ENCODE measurements at places on chromosomes 2 and 18.

GRCh38 chr2:51903728-51904127 lies 871.8 kb upstream of the NRXN1 start:
- no peak for DNase-seq

DNA sequence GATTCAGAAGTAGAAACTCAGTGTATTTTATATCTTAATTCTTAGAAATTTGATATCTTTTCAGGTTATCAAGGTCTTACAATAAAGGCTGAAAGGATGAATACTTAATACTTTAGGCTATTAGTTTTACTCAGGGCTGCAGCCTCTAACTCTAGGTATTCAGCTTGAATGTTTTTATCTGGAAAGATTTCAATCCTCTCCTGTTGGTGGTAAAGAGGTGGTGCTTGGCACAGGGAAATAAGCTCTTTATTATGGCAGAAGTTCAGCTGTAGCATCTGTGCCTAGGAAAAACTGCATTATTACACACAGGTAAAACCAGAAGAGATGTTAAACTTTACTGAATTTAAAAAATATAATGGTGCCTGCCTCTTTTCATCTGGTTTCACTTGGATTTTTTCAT lies 11.1 kb downstream of the ACVR2A start:
- DNase-seq: no peak

DNA sequence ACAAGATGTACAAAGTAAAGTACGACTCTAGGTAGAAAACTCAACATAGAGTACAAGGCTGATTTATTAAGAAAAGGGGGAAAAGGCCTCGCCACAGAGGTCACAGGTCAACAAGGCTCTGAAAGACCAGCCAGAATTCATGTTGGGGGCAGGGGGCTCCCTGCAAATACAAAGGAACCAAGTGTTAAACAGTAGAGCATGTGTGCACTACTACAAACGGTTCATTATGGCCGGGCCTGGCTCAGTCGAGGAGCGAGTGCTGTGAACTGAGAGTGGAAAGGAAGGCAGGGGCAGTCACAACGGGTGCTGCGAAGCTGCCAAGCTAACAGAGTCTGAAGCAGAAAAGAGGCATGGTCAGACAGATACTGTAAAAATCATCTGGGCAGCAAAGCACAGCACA lies 77.1 kb downstream of the MBOAT2 start:
- DNase-seq: no peak

DNA sequence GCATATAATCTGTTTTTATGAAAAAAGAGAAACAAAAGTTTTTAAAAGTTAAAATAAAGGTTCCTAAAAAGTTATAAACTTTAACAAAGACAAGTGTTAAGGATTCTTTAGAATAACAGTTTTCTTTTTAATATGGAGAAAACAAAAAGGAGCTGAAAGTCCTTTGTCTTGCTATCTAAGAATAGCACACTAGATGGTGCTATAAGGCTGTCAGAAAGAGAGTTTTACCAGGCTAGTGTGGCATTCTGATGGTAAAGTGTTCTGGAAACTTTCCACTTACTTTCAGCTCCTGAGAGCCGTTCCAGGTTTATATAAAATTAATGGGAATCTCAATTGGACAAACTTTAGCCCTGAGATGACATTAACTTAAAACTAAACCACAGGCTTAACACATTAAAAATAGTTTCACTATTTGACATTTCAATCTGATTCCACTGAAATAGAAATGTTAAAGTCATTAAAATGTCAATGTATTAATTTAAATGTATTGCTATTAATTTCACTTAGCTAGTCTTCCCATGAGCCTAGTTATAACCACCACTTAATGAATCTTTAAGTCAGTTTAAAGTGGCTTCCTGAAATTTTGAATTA lies 3.7 kb downstream of the FBXO48 start:
- DNase-seq: no peak

DNA sequence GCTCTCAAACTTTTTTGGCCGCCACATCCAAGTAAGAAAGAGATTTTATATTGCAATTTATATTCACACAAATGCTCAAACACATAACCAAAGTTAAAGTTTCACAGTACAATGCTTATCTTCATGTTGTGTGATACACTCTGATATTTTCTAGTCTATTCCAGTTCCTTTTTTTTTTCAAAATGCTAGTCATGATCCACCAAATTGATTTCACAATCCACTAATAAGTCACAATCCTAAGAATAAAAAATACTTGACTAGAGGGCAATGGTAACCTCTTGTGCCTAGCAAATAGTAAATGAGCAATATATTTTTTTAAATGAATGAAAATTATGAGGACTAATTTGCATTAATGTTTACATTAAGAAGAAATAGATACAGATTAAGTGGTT lies 5.8 kb upstream of the PTPN4 start:
- no peak for DNase-seq

- DNase-seq: no peak
Measured at GRCh38 chr2:150644298-150645067, 157.0 kb upstream of the RND3 start.

GRCh38 chr2:70861777-70862625 lies 26.4 kb upstream of the CD207 start:
- DNase-seq: peak; percentile 46

- no peak for DNase-seq
Measured at GRCh38 chr2:190512539-190513095, 21.9 kb downstream of the NEMP2 start.

- DNase-seq: no peak
Measured at GRCh38 chr18:78514910-78515670, 464.5 kb upstream of the SALL3 start.

GRCh38 chr2:30445266-30445821 lies 1.7 kb upstream of the LCLAT1 start:
- DNase-seq: no peak

GRCh38 chr2:42386682-42387081 lies 25.7 kb upstream of the COX7A2L start:
- no peak for DNase-seq

DNA sequence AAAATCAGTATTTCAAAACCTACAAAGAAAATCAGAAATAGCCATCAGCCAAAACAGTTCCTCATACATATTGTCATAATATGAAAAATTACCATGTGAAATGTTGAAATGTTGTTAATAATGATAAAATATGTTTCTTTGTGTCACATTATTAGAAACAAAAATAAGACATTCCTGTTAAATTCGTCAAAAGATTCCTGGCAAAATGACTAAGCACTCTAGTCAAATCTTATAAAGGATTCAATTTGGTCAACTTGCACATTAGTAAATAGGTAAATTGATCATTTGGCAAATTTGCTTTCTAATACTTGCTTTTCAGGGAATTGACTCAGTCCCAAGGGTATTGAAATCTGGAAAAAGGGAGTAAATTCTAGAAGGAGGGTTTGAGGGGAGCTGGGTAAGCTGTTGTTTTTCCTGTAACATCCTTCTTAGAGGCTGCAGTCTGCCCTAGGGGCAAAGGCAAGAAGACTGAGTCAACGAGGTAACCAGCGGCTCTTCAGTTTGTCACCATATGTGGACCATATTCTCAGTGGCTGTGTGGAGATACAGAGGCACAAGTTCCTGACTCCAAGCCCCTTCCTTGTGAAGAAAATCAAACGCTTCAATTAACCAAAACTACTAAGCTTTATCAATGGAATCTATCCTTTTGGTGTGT lies 482.3 kb downstream of the TNS1 start:
- DNase-seq: no peak

DNA sequence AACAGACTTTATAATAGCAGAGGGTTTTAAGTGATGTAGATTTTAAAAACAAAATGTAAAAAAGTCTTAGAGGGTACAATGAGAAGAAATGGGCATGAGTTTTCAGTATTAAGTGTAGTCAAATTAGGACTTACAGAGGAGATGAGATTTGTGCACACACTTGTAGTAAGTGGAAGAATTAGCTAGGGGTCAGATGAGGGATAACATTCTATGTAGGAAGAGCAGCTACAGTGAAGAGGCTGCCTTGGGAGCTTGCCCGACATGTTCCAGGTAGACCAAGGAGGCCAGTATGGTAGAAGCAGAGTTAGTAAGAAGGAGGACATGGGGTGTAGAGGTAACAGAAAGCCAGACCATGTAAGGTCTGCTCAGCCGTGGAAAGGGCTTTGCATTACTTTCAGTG lies 189.2 kb upstream of the DSEL start:
- no peak for DNase-seq

- no peak for DNase-seq
Measured at GRCh38 chr2:9497017-9497416, 22.7 kb downstream of the IAH1 start.

DNA sequence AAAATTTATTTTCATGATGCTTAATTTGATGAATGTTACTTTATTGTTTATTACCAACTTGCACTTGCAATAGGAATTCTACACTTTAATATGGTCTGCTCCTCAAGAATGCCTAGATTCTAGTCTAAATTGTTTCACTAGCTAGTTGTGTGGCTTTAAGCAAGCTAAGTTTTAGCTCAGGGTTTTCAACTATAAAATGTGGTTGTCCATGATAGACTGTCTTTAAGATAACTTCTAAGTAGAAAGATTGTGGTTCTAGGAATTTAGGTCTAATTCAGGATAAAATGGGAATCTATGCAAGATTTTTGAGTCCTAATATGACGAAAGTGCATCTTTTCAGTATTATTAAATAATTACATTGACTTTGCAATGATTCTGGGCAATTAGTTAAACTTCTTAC lies 294.0 kb downstream of the PLCL1 start:
- no peak for DNase-seq

- no peak for DNase-seq
Measured at GRCh38 chr2:30583204-30583749, 136.2 kb downstream of the LCLAT1 start.

DNA sequence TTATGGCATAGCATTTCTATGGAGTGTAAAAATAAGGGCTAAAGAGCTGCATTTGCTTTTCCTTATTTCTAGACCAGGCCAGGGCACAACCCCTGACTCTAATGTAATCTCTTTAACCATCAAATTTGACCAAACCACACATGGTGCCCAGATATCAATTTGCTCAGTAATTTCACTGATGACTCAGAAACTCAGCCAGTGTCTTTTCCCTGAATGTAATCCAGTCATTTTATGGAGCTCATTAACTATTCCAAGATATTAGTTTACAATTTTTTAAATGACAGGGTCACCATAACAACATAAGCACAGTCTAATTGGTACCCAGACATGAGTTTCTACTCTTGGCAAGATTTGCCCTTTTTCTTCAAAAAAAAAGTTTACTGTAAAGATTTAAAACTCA lies 270.8 kb upstream of the AGAP1 start:
- no peak for DNase-seq

DNA sequence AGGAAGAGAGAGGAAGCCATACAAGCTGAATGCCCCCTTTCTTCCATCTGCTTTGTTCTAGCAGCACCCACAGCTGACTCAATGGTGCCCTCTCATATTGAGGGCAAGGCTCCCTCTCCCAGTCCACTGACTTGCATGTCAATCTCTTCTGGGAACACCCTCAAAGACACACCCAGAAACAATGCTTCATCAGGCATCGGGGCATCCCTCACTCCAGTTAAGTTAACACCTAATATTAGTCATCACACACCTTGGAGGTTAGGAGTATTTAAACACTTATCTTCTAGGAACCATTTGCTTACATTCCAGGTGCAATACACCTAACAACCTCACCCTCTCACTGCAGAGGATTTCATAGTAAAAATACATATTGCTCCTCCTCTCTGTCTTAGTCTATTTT lies 993.5 kb upstream of the DDX18 start:
- no peak for DNase-seq

GRCh38 chr2:113892004-113892710 lies 2.3 kb downstream of the ACTR3 start:
- DNase-seq: no peak

DNA sequence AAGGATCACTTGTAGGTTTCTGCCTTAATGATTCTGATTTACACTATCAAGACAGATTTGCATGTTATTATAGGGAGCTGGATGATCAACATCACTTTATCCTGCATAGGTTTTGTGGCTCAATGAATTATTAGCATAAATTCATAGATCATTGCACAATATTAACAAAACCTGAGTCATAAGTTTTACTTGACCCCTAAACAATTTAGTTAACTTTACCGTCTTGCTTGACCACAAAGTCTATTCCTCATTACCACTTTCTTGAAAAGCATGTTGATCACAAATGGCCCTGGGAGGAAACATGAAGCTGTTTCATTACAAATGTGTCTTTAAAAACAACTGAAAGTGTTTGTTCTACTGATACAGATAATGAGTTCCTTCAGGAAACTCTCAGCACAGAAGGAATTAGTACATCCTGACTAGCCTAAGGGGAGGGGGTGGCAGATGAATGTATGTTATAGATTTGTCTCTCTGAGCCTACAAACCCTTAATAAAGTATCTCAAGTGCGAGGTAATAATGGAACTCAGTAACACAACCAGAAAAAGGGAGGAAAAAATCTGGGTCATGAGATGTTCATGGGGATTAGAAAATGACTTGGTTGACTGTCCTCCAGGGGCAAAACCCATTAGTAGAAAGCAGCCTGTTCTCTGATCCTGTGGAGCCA lies 303.4 kb downstream of the PIK3C3 start:
- no peak for DNase-seq

DNA sequence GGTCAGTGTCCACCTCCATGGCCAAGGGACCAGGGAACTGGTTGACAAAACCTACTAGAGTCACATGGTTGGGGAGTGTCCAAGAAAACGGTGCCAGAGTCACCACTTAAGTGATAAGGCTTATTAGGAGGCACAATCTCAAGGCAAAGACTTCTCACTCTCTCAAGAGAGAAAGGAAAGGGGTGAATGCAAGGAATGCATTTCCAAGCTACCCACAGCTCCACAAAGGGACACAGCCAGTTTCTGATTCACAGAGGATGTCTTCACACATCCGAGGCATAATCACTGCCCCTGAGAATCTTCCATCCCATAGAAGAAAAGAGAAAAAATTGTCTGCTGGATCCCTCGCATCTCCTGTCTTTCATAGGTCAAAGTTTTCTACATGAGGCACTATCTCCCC lies 269.3 kb downstream of the TNS1 start:
- DNase-seq: no peak

- no peak for DNase-seq
Measured at GRCh38 chr2:207514451-207514850, 15.3 kb upstream of the CREB1 start.

DNA sequence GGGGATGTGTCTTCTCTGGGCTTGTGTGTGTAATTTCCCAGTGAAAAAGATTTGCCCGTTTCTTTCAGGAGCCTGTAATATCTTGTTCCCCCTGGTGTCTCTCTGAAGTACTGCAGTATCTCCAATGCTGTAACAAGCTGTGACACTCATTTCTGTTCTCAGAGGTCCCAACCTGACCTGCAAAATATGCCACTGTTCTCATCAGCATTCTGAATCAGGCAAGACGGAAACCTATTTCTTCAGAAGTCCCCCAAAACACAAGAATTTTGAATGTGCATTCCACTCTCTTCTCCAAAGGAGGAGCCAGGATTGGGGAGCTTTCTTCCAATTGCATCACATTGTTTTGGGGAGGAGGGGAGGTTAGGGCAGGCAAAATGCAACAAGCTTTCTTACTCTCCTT lies 77.0 kb upstream of the CNGA3 start:
- peak; percentile 43 for DNase-seq

- no peak for DNase-seq
Measured at GRCh38 chr2:32291746-32292145, 14.0 kb downstream of the YIPF4 start.

DNA sequence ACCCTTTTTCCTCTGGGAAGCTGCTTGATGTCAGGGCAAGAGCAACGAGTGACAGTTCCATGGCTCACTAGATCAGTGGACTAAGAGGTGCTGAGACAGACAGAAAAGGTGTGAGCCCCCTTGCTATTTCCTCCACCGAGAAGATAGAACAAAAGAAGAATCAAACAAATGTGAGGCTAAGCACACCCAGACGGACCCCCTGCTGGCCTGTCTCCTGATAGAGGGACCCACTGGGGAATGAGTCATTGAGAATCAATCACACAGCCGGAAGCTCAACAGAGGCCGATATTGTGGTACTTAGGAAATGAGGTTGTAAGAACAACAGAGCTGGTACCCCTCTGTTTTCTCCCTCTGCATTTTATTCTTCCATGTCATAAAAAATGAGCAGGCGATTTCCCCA lies 89.8 kb upstream of the TEX51 start:
- DNase-seq: no peak

Data from T-helper 2 cell (primary cell).